Stimulated activated CD8-positive, alpha-beta memory T cell treated with anti-CD3 and anti-CD28 coated beads, Interleukin-7, amount 100 ng/mL, for 4 hours (primary cell): ENCODE measurements at places on chromosomes 11 and 22.

GRCh38 chr11:75918331-75918730, 103.3 kb downstream of the UVRAG start:
- DNase-seq, result no peak

GRCh38 chr11:124329787-124330478, 9.9 kb upstream of the OR8D2 start:
- DNase-seq, result no peak

DNA sequence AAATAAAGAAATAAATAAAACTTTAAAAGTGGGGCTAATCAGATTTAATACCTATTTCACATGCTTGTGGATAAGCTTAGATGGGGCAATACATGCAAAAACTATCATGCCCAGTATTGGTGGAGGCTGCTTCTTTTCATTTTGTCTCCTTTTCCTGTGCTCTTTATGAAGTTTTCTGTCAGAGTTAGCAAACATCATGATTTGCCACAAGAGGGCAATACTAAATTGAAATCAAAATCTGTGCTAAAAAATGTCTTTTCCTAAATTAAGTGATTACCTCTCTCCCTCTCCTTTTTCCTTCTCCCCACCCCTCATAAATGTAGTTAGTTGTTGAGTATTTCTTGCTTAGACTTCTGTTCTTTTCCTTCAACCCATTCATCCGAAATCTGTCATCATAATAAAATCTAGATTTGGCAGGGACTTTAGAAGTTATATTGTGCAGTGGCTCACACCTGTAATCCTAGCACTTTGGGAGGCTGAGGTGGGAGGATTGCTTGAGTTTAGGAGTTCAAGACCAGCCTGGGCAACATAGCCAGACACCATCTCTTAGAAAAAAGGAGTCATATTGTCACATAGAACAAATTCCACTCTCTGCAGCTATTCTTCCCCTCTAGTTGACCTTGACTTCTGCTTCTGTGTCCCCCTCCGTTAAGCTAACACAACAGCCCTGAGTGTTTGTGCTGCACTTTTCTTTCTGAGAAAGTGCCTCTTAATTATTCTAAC, 4.7 kb upstream of the ARHGAP42 start:
- DNase-seq, result no peak

GRCh38 chr11:61439615-61440014, 9.7 kb downstream of the SDHAF2 start:
- DNase-seq, result no peak

- no peak for DNase-seq
These were observed 72.1 kb upstream of the TENM4 start for GRCh38 chr11:79512706-79513469.

DNA sequence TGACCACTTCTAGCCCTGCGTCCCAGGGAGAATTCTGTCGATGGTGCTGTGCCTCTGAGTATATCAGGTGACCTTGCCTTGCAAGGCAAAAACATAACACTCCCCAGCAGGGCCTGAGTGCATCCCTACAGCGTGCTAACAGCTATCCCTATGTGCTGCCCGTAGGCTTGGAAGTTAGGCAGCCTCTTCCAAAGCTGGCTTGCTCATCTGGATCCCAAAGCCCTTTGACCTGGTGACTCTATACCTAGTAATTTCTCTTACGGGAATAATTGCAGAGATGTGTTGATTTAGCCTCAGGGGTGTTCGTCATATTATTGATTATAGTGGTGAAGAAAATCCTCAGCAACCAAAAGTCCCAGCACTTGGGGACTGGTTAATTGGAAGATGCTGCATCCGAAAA, 32.6 kb upstream of the CRYBB3 start:
- DNase-seq, result no peak

DNA sequence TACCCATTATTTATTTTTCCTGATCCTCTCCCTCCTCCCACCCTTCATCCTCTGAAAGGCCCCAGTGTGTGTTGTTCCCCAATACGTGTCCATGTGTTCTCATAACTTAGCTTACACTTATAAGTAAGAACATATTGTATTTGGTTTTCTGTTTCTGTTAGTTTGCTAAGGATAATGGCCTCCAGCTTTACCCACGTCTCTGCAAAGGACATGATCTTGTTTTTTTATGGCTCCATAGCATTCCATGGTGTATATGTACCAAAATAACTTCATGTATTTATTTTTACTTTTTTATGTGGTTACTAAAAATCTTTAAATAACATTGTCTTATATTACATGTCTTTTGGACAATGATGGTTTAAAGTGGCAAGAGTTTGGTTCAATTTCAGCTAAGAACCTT, 15.2 kb downstream of the PDGFD start:
- no peak for DNase-seq

GRCh38 chr22:38735465-38736256, 20.1 kb downstream of the SUN2 start:
- no peak for DNase-seq

GRCh38 chr11:114166897-114167323, 107.4 kb downstream of the ZBTB16 start:
- no peak for DNase-seq

- no peak for DNase-seq
These were observed 220.9 kb upstream of the PITPNB start for GRCh38 chr22:28139961-28140360.

GRCh38 chr11:32255841-32256240, 165.0 kb downstream of the RCN1 start:
- DNase-seq, result no peak
